SK-N-DZ (cell line): ENCODE measurements at places on chromosomes 6 and 20.

GRCh38 chr6:25369433-25370177 lies 90.4 kb downstream of the CARMIL1 start:
- no peak for DNase-seq

DNA sequence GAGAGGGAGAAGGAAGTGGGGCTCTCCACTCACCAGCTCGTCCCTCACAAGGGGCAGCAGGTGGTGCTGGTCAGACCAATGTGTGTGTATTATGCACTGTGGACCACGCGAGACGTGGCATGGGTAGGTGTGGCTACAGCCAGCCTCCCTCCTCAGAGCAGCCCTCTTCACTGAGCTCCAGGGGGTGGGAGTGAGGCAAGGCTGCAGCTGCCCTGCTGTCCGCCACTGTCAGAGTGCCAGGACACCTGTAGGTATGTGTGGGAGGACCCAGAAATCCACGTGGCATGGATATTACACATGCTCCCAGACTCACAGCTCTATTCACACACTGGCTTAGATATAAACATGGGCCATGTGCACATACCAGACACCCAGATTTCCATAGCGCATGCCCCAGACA lies 90.3 kb downstream of the VEGFA start:
- no peak for DNase-seq

GRCh38 chr20:8005575-8006366 lies 13.8 kb downstream of the TMX4 start:
- DNase-seq = no peak

DNA sequence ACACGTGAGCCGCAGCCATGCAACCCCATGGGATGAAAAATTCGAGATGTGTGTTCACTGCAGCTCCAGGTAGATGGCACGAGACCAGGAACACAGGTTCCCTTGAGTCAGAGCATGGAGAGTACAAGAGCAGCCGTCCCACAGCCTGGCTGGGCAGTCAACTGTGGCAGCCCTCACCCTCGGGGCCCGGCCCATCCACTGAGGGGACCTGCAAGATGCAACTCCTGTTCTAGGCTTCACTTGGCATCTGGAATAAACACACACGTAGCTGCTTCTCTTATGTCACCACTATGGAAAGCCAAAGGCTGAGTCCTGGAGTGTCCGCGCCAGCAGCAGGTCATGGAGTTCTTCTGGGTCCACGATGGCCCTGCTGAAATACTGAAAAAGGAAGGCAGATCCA lies 77.0 kb downstream of the WDR27 start:
- no peak for DNase-seq

- DNase-seq = no peak
Measured at GRCh38 chr6:103193413-103193812, 1666.3 kb downstream of the HACE1 start.
